ENCODE measurements at places on chromosomes 3 and 15.
A peak's percentile ranks its signal among the peaks of the same experiment; 100 is the strongest.

DNA sequence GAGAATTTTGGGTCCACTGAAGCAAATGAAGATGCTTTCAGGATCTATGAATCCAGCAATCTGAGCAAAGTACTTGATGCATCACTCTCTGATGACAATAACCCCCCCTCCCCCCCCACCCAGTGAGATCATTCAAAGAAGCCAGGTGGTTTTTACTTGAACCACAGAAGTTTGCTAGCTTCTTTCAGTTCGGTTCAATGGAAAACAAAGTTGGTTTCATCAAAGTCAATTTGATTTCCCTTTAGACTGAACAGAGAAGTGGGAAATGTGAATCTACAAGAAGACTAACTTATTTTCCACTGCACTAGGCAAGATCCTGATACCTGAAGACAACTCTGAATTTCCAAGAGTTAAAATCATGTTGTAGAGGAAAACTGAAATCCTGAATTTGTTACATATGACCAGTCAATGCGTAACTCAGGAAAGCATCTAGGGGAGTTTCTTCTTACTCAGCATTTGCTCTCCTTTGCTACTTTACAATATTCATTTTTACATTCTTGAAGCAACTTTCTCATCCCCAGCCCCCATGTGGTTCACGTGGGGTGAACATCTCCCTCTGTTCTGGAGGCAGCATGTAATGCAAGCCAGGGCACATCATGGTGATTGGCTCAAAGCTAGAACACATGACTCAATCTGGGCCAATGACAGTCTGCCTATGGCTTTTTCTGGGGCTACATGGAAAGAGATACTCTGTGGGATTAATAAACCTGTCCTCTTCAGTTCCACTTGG lies 572.6 kb downstream of the FOXP1 start:
- DNase-seq = no peak

DNA sequence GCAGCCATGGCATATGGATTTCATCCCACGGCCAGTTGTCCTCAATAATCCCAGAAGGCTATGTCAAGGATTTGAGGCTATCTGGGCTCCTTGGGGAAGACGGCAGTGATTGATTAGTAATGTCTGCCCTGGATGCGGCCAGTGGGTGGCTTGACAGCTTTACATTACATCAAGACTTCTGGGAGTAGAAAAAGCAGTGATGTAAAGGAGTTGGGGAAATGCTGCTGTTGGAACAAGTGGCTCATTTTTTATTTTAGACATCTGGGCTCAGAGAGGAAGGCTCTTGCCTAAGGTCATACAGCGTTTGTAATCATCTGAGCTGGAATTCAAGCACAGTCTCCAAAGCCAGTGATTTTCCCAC lies 94.1 kb downstream of the FLNB start:
- DNase-seq = no peak

DNA sequence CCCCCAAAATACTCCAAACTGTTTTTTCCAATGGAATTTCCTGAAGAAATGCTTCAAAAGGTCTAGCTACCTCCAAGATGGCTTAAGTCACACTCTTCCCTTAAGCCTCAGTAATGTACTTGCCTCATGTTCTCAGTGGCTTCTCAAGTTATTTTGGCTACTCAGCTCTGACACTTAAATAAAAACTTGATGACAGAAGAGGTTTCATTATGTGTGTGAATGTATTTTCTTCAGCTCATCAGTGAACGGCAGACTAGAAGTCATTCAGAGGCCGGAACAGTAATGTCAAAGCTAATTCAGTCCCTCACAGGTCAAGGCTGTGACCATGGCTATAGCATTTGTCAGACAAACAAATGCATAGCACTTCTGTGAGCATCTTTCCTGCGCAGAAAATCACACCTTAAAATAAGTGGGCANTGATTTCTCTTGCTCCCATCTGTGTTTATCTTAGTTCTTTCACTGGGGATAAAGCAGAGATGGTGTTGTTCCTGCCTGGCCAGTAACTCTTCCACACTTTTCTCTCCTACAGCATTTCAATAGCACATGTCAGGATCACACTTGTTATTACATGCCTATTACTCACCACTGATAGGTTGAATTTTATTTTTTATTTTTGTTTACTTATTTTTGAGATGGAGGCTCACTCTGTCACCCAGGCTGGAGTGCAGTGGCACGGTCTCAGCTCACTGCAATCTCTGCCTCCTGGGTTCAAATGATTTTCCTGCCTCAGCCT lies 68.5 kb upstream of the PLCL2 start:
- DNase-seq = no peak

DNA sequence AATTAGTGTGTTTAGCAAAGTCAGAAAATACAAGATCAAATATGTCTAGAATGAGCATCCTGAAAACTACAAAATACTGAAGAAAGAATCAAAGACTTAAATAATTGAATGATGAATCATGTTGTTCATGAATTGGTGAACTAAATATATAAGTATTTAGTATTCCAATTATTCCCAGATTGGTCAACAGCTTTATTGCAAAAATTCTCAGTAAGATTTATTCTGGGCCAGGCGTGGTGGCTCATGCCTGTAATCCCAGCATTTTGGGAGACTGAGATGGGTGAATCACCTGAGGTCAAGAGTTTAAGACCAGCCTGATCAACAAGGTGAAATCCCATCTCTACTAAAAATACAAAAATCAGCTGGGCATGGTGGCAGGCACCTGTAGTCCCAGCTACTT lies 250.0 kb upstream of the NECTIN3 start:
- DNase-seq = peak; percentile 63

DNA sequence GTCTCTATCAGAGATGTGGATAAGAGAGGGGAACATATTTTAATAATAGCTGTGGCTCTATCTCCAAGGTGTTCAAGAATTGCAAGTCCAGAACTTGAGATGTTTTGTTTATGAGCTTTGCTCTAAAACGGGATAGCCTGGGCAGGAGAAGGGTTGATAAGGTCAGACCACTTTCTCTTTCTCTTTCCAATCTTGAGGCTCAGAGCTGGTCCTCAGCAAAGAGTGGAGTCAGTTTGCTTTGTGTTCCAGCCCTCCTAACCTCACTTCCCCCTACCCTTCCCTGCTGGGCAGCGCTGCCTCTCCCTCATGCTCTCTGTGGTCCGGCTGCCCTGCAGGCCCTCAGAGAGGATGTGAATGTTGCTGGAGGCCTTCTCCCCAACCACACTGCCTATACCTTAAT lies 13.8 kb downstream of the KLHL6 start:
- peak; percentile 17 for DNase-seq

DNA sequence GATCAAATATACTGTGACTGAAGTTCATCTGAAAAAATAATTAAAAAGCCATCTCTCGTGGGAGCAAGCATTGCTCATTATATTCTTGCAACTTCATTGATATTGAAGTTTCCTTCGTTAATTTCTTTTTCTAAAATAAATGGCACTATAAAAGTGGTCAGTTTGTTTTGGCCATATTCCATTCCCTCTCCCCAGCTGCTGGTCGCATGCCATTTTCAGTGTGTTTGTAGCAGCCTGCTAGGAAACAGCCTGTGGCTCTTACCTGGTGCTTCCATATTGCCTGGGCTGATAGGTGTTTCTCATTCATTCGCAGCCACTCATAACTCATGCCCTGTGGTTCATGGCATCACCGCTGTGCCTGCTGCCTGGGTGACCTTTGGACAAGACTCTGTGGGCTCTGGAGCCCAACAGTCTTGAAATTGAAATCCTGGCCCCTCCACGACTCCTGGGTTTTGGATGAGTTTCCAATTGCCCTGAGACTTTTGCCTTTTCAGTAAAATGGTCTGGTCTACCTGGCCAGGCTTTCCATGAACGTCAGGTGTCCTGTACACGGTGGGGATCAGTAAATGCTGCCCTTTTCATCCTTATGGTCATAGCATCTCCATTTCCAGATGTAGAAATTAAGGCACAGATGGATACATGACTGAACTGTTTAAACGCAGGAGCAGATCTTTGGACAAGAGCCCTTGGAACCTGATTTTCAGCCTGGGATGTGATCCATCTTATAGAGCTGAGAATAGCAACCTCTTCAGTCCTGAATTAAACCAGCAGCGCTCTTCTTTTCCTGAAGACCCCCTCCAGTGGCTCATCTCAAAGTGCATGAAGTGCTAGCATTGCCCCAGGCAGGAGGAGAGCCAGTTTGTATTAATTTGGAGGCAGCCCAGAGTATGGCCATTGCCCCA lies 69.4 kb downstream of the SLCO3A1 start:
- DNase-seq = no peak

DNA sequence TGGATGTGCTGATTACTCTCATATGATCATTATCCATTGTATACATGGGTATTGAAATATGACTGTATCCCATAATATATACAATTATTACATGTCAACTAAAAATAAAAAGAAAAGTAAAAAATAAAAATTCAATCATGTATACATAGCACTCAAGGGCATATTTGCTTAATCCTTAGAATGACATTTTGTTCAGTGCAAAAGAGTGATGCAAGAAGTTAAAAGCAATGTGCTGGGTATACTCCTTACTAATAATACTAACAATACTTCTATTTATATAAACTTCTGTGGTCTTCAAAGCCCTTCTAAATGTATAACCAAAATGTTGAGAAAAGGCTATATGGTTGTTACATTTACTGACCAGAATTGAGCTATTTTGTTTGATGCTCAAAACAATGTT lies 23.2 kb upstream of the TM4SF1 start:
- no peak for DNase-seq

GRCh38 chr15:44231842-44232241 lies 36.8 kb upstream of the FRMD5 start:
- DNase-seq = no peak

DNA sequence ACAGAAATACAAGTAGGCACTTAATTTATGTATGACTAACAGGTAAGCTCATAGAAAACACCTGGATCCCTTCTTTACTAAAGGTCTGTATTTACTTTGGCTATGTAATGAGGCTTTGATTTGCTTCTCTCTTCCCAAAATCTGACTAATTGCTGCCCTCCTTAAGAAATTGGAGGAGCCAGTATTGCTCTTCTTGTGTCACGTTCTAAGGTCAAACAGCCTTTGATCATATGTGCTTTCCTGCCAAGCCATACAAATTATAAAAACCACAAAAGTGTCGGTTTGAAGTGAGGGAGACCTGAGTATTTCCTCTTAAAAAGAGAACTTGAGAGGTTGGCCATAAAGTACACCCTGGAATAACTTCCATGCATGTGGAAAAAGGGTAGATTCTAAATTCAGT lies 112.1 kb upstream of the MB21D2 start:
- peak; percentile 77 for DNase-seq

- no peak for DNase-seq
These were observed 4.5 kb upstream of the LCTL start for GRCh38 chr15:66570327-66570726.

DNA sequence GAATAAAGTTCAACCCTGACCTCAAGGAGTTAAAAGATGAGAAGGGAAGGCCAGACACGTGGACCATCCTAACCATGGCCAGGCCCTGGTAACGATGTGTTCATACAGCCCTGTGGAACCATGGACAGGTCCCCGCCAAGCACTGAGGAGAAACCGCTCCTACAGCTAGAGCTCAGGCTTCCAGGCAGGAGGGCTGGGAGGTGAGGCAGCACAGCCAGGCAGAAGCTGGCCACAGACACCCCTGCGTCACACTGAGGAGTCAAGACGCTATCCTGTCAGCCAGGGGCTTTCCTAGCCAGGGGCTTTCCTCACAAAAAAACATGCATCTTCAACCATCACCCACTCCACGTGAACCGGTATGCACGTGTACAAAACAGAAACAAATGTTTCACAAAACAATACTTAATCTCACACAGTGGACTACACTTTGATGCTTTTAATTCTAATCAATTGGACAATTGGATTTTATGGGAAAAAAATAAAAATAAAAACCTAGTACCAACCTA lies 73.2 kb downstream of the TBC1D2B start:
- no peak for DNase-seq

GRCh38 chr3:14411166-14411526 lies 8.7 kb downstream of the SLC6A6 start:
- no peak for DNase-seq

DNA sequence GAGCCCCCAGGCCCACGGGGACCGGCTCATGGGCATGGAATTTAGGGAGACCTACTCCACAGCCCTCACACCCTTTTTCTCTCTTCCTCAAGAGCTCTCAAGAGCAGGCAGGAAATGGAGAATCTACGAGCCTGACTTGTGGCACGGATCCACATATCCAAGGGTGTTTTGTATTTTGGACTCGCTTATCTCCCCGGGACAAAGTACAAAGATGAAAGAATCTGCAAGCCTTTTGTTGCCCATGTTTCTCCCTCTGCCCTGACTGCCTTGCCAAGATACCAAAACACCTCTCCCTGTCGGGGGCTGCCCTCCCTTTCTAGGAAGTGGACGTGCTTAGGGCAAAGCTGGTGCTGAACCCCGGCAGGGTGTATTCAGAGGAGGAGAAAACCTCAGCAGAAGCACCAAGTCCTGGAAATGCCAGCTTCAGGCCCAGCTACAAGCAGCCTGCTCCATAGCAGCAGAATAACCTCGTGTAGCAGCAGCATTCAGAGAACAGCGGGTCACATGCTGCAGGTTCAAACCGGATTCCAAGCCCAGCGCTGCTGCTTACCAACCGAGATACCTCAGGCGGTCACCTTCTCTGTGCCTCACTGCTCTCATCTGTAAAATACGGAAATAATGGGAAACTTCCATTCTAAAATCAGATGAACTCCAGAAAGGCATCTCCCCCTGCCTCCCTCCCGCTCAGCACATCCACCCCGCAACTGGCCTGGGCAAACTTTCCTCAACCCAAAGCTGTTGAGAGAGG lies 35.2 kb downstream of the DNASE1L3 start:
- DNase-seq = peak; percentile 61

- DNase-seq = no peak
These were observed 59.5 kb downstream of the MINDY2 start for GRCh38 chr15:58830556-58830955.

GRCh38 chr3:179955286-179955685 lies 81.5 kb downstream of the PEX5L start:
- DNase-seq = no peak

- DNase-seq = peak; percentile 83
These were observed 7.8 kb upstream of the SUMF1 start for GRCh38 chr3:4474683-4475490.

GRCh38 chr3:12841970-12842328 lies 584 bp upstream of the RPL32 start:
- no peak for DNase-seq

DNA sequence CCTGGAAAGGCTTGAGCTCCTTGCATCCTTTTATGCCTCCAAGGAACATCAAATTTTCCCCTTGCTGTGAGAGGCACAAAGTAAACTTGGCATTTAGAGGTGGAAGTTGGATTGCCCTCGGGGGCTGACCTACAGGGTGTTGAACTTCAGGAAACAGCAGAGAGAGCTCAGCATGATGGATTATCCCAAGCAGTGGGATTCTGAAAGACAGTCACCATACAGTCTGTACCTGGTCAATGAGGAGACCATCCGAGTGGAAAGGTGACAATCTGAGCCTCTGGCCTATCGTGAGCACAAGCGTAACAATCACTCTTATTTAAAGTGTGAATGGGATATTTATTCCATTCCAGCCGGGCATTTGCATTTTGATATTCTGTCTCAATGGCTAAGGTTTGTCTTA lies 105.6 kb upstream of the NECTIN3 start:
- DNase-seq = no peak
